Stimulated activated CD4-positive, alpha-beta T cell treated with anti-CD3 and anti-CD28 coated beads, Interleukin-1b, Interleukin-23, amount 100 ng/mL, for 4 hours (primary cell): ENCODE measurements at places on chromosomes 12 and 14.

- DNase-seq, result no peak
These were observed 170.9 kb upstream of the RTL1 start for GRCh38 chr14:101074196-101075024.

- DNase-seq, result no peak
These were observed 15.5 kb downstream of the DCAF5 start for GRCh38 chr14:69137416-69137815.

GRCh38 chr14:73461478-73462047 lies 3.2 kb upstream of the NUMB start:
- DNase-seq, result no peak

DNA sequence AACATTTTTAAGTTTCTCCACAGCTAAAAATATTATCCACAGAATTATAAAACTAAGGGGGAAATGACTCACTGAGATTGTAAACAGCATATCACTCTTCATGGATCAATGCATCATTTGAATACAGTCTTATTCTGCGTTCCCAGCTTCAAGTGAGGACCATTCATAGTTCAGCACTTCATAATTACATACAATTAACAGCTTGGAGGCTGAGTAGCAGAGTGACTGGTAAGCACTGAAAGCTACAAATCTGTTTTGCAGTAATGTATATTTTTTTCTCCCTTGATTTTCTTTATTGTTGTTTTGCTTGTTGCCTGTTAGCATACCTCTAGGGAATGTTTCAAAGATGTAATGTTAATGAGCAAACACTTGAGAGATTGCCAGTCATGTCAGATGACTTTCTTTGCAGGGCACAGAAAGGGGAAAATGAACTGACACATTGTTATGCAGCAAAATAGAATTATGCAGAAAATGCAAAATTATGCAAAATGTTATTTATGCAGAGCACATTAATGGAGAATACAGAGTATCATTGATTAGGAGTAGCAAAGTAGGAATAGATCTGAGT lies 138.6 kb downstream of the RPS29 start:
- DNase-seq, result no peak

DNA sequence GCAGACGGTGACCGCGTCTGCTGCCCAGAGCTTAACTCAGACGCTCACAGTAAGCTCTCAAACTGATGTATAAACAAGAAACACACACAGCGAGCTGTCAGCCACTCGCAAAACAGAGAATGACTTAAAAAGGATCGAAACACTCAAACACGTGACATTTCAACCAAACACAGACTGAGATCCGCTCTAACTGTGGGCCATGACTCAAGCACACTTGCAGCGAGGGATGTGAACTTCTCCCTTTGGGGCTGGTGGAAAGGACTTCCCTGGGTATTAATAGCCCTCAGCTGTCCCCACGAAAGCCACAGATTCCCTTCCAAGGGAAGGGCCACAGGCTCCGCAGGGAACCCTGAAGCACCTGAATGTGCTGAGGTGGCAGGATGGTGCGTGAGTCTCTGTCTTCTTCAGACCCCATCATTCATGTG lies 29.1 kb downstream of the CCDC88C start:
- no peak for DNase-seq

DNA sequence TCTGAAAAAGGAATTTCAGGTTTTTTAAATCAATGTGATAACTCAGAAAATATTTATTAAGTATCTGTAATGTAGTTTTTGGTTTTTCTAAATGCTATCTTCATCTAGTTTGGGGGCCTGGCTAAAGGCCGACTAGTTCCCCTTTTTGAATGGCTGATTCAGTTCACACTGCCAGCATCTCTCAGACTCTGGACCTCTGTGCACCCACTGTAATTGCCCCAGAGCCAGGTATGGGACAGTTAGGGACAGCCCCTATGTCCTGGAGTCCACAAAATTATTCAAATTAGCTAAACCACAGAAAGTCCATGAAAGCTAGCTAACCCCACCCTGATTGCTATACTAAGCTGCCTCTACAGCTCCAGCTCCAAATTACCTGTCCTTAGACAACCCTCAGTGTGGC lies 49.1 kb upstream of the RGS6 start:
- DNase-seq, result no peak

DNA sequence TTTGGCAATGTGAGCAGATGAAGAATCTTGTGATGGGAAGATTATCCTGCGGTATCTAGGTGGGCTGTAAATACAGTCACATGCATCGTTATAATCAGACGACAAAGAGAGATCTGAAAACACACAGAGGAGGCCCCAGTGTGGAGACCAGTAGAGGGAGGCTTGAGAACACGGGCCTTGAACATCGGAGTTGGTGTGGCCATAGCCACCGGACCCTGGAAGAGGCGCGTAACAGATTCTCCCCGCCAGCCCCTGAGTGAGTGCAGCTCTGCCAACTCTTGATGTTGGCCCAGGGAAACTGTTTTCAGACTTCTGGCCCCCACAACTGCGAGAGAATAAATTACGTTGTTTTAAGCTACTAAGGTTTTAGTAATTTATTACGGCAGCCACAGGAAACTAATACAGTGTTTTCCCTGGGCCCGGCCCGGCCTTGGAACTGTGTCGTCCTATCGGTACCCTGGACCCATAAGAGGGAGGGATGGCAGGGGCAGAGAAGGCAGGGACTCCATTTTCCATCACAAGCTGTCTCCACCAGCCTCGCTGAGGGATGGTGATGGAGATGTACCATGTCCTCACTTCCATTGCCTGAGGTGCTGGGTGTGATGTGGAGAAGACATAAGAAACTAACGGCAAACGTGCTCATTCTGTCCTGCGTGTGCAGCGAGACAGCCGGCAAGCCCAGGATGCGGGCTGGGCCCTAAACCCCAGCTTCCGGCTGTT lies 91.6 kb downstream of the NTF3 start:
- no peak for DNase-seq

- DNase-seq, result no peak
These were observed 493 bp downstream of the NUMB start for GRCh38 chr14:73457924-73458182.

GRCh38 chr14:79575032-79575431 lies 636.3 kb downstream of the DIO2 start:
- DNase-seq, result no peak

GRCh38 chr12:43290836-43291235 lies 261.2 kb downstream of the ADAMTS20 start:
- DNase-seq, result no peak

GRCh38 chr12:128111951-128112350 lies 155.0 kb upstream of the TMEM132C start:
- no peak for DNase-seq

GRCh38 chr14:20417250-20418186 lies 4.2 kb upstream of the TEP1 start:
- no peak for DNase-seq

- no peak for DNase-seq
These were observed 1.5 kb upstream of the KRT1 start for GRCh38 chr12:52681526-52682380.

DNA sequence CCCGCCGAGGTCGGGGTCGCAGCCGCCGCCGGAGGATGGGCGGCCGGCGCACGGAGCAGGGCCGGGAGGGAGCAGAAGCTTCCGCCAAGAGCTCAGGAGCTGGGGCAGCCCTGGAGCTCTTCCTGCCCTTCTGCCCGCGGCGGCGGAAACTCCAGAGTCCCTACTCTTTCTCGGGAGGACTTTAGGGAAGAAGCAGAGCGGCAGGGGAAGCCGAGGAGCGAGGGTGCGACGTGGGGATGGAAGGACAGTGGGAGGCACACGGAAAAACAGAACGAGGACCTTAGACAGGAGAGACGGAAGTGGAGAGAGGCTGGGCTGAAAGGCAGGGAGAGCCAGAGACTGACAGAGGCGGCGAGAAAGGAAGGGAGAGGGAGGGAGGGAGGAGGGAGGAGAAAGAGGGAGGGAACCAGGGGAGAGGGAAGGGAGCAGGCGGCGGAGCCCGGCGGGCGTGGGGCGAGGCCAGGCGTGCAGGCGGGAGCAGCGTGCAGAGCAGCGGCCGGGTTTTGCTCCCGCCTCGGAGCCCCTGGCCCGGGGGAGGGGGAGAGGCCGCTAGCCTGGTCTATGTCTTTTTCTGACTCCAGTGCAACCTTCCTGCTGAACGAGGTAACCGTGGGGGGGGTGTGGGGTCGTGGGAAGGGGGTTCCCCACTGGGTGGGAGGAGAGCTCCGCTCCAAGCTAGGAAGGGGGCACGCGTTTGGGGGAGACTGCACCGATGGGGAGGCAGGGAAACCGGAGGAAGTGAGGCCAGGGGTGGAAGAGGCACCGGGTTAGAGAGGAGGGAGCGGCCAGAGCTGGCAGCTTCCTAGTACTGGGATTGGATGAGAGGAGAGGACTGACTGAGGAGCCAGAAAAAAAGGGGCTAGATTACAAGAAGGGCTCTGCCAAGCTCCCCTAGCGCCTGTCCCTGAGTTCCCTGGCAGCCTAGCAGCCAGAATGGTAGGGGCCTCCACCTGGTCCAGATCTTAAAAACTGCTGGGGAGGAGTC lies 2.9 kb upstream of the CACNB3 start:
- DNase-seq, result peak; percentile 24

DNA sequence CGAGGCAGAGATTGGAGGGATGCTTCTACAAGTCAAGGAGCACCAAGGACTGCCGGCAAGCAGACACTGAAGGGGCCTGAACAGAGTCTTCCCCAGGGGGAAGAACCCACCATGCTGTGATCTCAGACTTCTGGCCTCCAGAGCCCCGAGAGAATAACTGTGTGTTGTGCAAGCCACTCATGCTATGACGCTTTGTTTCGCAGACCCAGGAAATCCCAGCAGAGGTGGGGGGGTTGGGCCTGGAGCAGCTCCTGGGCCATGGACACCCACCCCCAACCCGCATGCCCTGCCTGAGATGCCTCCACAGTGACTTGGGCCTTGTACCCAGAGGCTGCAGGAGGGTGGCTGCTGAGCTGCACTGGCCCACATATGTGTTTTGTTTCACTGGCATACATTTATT lies 31.2 kb downstream of the ARL6IP4 start:
- DNase-seq, result no peak

- no peak for DNase-seq
These were observed 7.5 kb upstream of the TSPAN9 start for GRCh38 chr12:3069714-3070113.

DNA sequence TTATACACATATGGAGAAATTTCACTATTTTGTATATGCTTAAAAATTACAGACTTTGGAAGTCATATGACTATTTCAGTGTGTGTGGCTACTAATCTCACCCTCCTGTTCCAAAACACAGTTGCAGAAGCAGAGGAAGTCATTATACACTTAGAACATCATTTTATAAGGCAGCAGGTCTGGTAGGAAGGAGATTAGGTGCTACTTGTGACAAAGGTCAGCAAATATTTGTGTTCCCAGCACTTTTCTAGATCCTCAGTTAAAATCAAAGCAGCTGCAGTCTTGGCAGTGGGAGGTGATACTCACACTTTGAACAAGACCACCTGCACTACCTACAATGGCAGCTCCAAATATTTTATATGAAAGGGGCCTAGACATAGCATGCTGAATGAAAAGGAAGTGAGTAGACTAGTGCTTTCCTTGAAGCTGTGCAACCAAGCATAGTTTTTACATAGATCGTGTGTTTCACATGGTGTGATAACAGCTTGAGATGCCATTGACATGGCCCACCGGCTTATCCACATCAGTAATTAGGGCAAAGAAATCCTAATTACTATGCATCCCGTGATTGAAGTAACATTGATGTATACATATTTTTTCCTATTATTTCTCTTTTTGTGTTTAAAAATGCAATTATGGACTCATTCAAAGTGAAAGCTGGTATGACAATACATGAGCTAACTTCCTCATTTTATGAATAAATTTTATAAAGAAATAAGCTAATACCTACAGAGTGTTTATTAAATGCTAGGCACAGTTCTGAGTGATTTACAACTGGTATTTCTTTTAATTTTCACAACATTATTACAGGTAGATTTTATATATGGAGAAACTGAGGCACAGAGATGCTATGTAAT lies 5.3 kb downstream of the GYS2 start:
- DNase-seq, result no peak

- DNase-seq, result no peak
These were observed 72.8 kb downstream of the KIF26A start for GRCh38 chr14:104211215-104211614.

DNA sequence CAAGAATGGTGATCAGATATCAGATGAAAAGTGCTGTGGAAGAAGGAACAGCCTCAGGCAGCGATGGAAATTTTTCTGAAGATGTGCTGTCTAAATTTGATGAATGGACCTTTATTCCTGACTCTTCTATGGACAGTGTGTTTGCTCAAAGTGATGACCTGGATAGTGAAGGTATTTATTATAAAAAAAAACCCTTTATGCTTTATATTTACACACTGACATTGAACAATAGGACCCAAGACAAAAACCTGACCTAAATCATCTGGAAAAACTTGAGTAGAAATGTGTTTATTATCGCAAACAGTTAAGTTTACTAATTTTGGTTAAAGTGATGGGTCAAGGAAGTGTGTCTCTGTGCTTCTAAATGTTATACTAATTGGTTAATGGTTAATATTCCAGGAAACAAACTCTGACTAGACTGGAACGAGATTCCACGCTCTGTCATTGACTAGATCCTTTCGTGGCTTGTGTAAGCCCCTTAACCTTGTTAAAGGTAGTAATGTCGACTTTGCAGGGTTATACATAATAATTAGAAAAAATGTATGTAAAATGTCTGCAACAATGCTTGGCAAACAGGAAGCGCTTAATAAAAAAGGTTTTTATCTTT lies 62.7 kb downstream of the LRRK2 start:
- DNase-seq, result no peak

DNA sequence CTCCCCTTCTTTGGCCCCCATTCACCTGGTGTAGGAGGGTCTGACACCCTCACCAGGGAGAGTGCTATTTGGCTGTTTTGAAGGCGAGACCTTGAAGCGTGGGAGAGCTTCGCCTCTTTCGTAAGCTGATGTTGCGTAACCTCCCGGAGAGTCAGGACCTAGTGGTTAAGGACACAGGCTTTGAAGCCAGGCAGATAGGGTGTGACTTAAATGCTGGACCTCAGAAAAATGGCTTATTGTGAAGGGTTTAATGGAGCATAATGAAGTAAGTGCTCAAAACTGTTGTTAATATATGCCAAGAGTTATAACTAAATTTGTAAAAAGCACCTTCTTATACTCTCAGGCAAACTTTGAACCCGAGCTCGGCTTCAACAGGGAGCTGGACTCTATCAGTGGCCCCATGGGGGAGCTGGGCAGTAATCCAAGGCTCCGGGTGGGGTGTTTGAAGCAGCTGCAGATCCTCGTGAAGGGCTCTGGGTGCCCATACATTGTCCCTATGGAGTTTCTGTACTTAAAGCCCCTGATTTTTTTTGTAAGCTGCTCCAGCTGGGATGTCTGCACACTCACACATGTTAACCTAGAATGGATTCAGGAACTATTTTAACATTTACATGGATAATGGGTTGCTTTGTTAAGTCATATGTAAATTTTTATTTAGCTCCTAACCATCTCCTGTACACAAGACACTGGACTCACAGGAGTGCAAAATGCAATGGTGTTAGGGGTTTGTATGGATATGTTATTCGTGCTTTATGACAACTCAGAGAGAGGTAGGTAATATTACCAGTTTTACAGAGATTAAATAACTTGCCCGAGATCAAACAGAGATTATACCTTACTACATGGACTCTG lies 26.0 kb downstream of the PPFIBP1 start:
- no peak for DNase-seq

DNA sequence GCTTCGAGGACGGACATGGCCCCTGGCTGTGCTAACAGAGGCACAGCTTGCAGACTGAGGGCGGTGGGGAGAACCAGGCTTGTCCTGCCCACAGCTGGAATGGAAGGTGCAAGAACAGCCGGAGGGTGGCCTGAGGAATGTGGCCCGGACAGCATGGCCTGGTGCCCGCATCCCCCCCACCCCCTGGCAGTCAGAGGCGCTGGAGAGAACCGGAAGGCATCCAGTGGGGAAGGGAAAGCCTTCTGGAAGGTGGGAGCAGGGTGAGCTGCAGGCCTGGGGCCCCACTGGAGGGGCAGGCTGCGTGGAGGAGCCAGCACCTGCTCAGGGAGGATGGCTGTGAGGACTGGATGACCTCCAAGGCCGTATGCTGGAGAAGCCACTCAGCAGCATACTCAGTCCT lies 8.1 kb upstream of the CYP46A1 start:
- no peak for DNase-seq
